ENCODE measurements at places on chromosomes 2 and 18.

GRCh38 chr2:179248024-179248348, 16.6 kb downstream of the SESTD1 start:
- no peak for DNase-seq

- DNase-seq, result no peak
Observed at GRCh38 chr2:209380293-209380692, 43.6 kb upstream of the MAP2 start.

- no peak for DNase-seq
Observed at GRCh38 chr18:28404694-28405093, 227.8 kb upstream of the CDH2 start.

GRCh38 chr2:23505218-23505983, 120.4 kb downstream of the KLHL29 start:
- no peak for DNase-seq

DNA sequence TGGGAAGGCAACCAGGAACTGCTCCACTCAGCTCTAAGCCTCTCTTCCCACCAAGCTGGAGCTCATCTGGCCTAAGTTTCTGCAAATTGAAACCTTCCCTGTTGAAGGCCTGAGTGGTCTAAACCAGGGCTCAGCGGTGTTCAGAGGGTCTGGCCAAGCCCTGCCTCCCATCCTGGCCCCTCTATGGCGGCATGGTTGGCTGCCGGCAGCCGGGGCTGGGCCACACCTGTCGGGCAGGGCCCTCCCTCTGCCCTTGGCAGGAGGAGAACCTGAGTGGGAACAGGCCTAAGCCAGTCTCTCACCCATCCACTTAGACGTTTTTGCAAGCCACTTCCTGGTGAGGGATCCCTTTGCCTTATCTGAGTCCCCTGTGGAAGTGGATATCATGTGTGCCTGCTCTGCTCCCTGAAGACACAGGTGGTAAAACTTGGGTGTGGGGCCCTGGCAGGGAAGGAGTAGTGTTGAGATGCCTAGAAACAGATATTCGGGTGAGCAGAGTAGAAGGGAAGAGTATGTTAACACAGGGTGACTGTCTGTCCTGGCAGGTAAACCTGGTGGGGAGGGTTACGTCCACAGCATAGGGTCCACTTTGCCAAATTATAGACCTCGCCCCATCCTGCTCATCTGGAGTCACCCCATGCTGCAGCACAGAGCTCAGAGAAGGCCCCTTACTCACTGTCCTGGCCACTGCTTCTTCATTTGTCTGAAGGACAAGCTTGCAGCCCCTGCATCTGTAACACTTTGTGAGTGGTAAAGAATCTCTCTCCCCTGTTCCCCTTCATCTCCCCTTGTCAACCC, 63.0 kb upstream of the SIX2 start:
- no peak for DNase-seq

DNA sequence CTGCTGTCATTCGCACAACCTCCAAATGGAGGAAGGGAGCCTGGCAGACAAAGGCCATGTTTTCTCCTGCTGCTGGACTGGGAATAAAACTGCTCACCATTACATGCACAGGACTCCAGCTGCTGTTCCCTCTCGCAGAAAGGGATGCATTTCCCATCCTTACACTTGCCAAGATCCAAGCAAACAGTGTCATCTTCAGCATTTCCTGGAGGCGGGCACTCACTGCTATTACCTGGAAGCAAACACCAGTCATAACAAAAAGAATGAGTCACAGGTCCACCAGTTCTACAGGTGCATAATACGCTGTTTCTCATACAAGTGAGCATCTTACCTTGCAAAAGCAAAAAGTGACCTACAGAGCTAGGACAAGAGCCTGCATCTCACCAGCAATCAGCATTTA, 22.7 kb downstream of the IAH1 start:
- DNase-seq, result peak; percentile 20

GRCh38 chr18:40851014-40851429, 1104.0 kb upstream of the PIK3C3 start:
- DNase-seq, result no peak

DNA sequence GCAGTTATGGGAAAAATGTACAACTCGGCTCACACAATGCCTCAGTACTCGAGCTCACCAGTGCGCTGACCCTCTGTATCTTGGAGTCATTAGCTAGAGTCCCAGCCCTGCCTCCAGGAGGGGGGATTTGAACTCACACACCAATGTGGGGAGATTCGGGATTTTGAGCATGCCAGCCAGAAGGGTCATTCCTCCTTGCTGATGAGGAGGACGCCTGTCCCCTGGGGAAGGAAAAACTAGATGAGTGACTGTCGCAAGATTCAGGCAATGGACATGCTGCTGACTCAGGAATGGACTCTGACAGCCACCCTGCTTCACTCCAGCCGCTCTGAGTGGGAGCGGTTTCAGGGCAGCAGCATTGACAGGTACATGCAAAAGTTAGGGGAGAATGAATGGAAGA, 20.6 kb downstream of the FIGN start:
- DNase-seq, result no peak

DNA sequence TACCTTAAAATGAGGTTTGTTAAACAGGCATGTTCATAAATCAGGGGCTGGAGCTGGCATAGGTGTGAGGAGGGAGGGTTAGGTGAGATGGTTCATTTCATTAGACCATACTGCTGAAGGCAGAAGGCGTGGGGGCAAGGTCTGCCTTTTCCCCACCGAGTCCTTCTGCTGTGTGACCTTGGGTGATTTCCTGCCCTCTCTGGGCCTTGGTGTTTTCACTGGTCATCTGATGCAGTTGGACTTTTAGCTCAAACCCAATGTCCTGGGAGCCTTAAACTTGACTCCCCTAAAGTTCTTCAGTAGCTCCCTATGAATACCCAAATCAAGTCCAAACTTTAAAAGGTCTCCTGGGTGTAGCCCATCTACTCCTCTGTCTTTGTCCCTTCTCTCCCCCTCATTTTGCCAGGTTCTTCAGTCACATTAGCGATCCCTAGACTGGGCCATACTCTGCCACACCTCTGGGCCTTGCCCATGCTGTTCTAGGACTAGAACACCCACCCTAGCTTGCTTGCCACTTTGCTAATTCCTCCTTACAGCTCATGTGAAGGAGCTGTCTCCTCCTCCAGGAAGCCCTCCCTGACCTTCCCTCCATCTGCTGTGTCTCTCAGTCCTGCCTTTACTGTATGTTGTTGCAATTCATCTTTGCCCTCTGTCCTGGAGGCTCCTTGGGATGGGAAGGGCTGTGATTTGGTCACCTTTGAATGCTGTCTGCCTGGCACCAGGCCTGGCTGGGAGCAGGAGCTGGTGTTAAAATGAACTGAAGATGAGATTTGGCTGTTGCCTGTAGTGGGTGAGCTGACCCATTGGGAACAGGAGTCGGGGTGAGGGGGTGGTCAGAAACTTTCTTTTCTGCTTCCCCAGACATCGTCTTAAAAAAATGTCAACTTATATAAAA, 85.4 kb upstream of the HS6ST1 start:
- no peak for DNase-seq

DNA sequence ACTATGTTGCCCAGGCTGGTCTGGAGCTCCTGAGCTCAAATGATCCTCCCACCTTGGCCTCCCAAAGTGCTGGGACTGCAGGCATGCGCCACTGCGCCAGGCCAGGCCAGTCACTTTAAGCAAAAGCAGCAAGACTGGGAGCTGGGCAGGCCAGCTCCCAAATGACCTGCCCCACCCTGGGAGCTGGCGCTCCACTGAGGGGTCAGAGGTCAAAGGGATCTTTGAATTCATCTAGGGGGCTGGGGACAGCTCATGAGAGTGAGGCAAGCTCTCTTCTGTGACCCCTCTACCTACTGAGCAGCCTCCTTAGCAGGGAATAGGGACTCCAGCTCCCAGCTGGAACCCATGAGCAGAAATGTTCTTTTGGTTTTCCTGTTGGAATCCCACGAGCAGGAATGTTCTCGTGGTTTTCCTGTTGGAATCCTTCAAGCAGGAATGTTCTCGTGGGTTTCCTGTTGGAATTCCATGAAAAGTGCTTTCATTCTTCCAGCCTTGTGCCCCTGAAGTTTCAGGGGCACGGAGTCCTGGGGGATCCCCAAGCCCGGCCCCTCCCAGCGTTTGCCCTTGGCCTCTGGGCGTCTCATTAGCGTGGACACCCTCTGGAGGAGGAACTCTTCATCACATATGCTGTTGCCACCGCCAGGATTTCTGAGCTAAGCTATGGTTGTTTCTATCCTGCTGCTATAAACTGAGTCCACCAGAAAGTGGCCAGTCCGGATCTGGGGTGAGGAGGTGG, 162.0 kb upstream of the HAAO start:
- DNase-seq, result no peak

GRCh38 chr2:103232865-103233264, 471.0 kb downstream of the TMEM182 start:
- no peak for DNase-seq

DNA sequence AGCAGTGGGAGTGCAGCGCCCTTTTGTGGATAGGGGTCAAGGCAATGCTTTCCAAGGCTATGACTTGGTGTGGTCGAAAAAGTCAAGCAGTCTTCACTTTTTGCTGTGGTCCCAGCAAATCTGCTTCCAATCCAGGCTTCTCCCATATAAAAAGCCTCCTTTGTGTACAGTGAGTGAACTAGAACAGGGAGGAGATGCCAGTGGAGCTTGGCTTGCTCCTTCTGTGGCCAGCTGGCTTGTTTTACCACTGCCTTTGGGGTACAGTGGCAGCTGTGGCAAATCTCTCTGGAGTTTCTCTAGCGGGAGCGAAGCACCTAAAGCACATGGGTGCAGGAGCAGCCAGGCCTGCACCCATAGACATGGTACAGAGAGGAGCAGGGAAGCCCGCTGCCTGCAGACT, 103.5 kb downstream of the MSH2 start:
- DNase-seq, result no peak

GRCh38 chr2:56372071-56372656, 188.4 kb downstream of the CCDC85A start:
- DNase-seq, result no peak

GRCh38 chr2:120470041-120470965, 124.4 kb downstream of the INHBB start:
- no peak for DNase-seq

GRCh38 chr18:46672062-46672970, 15.3 kb upstream of the LOXHD1 start:
- no peak for DNase-seq

- no peak for DNase-seq
Observed at GRCh38 chr2:179588486-179589145, 272.8 kb downstream of the ZNF385B start.

DNA sequence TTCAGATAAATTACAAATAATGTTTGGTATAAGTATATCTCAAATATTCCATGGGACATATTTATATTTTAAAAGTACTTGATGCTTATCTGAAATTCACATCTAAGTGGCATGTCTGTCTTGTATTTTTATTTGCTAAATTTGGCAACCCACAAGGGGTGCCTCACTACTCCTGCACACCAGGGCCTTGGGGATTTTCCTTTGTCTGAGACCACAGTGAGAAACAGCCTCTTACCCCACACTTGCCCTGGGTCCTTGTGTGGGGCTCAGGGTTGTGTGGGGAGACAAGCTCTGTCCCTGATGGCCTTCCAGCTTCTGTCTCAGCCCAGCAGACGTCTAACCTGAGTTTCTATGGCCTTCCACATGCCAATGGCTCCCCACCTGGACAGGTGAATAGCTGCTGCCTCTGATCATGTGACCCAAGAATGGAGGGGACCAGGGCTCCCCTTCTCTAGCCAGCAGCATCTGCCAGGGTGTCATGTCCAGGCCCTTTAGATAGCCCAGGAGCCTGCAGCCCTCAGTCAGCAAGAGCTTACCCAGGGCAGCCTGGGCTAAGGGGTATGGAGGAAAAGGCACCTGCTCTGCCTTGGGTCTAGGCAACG, 49.5 kb upstream of the MRPL33 start:
- DNase-seq, result no peak

DNA sequence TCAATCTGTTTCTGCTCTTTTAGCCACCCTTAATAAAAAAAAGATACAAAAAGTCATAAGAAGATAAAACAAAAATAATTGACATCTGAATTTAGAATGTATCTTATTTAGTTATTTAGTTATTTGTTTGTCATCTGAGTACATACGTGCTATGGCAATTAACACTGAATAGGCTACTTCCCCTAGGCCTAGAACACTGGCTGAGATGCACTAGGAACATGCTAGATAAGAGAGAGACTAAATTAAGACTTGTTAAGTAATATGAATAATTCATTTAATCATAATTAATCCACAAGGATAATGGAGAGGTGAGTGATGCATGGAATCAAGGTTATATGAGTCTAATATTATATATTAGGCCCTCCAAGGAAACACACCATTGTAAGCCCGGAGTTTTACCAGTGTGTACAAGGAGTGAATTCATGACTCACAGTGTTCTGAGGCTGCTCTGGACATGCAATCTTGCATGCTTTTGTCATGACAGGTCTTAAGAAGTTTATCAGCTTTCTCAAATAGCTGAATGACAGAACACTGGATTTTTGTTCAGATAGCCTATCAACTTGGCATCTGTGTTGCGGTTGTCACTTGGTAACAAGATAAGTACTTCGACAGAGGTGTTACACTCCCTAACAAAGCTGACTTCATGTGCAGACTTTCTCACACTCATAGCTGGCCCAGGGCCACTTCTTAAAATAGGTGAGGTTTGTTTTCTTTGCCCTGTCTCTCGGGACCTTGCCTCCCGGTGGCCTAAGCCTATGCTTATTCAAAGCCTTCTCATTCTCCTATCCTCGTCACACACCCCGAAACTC, 5.0 kb upstream of the SERPINB2 start:
- DNase-seq, result no peak

GRCh38 chr2:175575346-175576258, 394.1 kb upstream of the ATP5MC3 start:
- no peak for DNase-seq

- no peak for DNase-seq
Observed at GRCh38 chr2:168030862-168031624, 216.4 kb downstream of the STK39 start.

- DNase-seq, result no peak
Observed at GRCh38 chr2:133378928-133379549, 189.2 kb downstream of the NCKAP5 start.

DNA sequence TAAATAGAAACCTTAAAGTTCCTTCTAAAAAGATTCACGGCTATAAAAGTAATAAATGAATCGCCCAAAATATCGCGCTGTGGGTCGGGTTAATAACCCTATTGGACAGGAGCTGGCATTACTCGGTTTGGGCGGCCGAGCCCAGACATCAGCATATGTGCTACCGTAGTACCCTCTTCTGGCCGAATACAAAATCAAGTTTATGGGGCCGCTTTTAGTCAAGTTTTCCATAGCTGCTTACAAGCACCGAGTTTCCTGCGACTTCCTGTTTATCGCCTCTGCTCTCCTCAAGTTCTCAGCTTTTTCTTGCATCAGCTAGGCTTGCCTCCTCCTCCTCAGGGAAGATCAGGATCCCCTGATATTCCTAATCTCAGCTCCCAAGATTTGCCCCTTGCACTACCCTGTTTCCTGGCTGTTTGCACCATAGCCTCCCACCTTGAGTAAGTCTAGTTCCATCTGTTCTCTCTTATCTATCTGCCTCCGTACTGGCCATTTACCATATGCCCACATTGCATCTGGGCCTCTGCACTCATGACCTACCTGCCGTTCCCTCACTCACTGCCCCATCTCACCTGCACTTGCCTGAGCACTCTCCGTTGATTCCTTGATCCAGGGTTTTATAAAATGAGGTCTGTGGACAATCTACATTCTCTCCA, 56.1 kb downstream of the SLC35F5 start:
- peak; percentile 22 for DNase-seq

All from T-helper 1 cell (primary cell).